Lung (tissue), 17 donors: ENCODE measurements at places on chromosomes 4 and X.
A peak's percentile ranks its signal among the peaks of the same experiment; 100 is the strongest.

DNA sequence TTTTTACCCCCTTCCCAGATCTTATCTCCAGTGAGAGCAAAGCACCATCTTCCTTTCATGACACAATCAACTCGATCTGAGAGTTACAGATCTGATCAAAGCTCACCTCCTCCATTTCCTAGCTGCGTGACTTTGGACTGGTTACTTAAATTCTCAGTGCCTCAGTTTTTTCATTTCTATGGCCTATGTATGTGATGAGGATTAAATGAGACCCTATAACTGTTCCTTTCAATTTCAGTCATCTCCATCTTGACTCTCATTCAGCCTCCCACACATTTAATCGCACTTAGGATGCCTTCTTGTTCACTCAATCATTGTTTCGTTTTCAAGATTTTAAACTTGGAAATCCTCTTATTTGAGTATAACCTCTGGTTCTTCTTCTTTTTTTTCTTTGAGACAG lies 20.1 kb upstream of the CXCR3 start:
- no peak for DNase-seq

DNA sequence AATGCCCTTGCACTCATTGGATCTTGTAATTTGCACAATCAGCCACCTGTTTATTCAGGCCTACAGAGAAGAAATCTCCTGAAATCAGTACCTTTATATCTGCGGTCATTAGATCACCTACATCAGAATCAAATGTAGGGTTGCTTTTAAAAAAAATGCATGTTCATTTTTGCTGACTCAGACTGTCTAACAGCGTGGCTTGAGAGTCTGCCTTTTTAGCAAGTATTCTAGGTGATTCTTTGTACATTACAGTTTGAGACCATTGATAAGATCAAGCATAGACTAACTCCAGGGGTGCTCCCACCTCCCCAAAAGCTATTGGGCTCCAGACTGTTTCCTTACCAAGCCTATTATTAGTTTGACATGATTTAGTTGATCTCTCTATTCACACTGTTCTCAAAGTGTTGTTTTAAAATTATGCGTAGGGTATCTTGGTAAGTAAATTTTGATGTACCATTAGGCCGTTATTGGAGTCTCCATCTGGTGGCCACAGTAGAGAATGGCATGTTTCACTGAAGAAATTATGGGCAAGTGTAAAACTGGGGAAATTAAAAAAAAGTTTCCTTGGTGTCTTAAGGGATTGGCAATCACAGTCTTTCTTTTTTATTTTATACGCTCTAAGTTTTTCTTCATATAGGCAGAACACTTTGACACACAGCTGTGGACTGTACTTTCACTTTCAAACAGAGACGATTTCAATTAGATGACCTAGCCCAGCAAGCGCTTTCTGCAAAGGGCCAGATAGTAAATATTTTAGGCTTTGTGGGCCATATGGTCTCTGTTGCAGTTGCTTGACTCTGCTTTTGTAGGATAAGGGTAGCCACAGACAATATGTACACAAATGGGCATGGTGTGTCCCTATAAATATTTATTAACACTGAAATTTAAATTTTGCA lies 33.7 kb upstream of the MSL3 start:
- DNase-seq, result peak; percentile 52

DNA sequence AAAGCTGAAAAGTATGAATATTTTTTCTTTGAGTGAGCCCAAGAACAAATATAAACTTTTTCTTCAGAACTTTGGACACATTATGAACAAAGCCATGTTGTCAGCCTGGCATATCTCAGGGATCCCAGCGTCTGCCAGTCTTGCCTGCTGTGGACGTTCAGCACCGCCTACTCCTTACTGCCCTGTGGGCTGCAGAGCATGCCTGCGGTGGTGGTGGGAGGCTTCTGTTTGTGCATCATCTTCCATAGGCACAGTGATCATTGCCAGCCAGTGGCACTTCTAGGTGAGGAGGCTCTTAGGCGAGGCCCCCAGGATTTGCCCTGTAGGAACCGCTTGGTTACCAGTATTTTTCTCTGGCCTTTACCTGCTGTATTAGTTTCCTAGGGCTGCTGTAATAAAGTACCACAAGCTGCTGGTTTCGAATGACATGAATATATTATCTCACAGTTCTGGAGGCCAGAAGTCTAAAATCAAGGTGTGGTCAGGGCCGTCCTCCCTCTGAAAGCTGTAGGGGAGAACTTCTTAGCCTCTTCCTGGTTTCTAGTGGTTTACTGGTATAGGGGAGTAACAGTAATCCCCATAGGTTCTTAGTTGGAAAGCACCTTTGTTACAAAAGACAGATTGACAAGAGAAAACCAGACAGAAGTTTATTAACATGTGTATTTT lies 15.4 kb downstream of the ANXA3 start:
- no peak for DNase-seq

GRCh38 chr4:35102066-35102465 lies 1142.2 kb downstream of the ARAP2 start:
- DNase-seq, result no peak

DNA sequence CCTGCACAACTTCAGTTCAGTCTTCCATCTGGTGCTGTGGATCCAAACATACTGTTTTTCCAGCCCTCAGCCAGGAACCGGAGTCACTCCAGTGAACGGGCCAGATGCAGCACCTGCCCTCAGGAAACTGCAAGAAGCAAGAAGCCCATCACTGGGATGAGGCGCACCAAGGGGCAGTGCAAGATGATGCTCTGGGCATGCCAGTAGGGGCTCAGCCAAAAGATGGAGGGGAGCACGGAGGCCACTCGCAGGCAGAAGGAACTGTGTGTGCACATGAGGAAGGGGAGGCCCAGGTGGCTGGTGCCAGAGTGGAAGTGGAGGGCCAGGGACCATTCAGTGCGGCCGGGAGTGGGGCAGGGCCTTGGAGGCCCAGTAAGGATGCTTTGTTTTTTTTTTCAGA lies 161.7 kb upstream of the MAMLD1 start:
- no peak for DNase-seq

- no peak for DNase-seq
Measured at GRCh38 chrX:19373351-19373891, 29.7 kb downstream of the PDHA1 start.

DNA sequence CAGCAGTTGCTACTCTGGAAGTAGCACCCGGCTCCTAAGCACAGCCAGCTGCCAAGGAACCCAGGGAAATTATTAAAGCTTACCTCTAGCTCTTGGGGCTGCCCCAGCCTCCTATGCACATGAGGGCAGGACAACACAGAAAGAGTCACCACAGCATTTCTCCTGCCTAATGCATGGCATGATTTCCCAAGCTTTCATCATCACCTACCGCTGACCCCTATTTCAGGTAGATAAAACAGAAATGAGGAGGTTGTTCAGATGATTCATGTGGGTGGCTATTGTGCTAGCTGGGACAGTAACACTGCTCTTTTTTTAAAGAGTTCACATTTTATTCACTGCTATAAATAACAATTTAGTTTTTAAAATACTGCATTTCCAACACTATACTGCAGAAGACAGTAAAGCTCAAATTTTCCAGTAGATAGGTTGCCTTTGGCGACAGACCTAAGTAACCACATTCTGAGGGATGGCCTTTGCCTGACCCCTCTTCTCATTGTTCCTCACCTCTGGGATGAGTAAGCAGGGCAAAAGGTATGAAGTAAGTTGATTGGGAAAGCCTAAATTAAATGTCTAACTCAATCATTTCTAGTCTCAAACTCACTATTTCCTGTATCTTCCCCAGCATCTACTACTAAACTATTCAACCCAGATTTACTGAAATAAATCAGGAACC lies 16.7 kb downstream of the CASK start:
- no peak for DNase-seq

DNA sequence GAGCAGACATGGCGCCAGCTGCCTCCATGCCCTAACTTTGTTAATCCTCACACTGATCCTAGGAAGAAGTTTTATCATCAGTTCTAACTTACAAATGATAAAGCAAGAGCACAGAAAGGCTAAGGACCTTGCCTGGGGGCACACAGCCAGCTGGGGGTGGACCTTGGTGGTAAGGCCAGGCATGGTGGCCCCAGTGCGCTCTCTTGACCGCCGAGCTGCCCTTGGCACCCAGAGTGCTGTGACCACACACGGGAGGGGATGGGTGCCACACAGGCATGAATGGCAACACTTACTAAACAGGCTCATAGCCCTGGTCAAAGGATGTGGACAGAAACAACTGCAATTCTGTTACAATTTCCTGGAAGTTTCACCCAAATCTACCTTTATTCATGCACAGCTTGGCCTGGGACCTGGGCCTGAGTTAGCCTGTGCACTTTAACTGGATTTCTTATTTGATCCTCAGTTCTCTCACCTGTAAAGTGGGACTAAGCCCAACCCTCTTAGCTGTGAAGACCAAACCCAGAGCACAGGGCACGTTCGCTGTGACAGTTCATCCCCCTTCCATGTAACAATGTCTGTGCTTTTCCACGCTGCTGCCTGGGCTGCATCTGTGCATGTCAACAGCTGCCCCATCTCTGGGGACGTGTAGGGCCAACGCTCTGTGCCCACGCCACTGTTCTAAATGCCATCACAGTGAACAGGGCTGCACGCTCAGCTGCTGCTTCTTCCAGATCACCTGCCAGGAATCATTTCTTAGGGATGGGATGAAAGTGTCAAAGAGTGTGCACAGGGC lies 44.8 kb downstream of the ACOX3 start:
- no peak for DNase-seq

- DNase-seq, result peak; percentile 98
Measured at GRCh38 chr4:10116569-10117358, at the start of gene WDR1. Gene WDR1, minus strand, starts transcription at chr4:10116799. Its CDS starts 133 bp downstream, at chr4:10116666.

DNA sequence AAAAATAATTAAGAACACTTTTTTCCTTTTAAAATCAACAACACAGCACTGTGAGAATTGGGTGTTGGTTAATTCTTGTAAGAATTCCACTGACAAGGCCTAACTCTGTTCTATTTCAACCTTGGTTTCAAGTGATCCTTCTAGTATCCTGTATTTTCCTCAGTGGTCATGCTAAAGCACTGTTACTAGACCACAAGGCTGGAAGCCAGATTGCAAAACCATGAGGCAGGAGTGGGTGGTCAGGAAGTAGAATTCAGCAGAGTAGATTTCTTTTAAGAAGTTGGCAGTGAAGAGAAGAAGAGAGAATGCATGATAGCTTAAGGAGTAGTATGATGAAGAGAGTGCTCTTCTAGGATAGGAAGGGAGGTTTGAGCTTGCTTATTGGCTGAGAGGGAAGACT lies 71.6 kb upstream of the LEF1 start:
- no peak for DNase-seq

DNA sequence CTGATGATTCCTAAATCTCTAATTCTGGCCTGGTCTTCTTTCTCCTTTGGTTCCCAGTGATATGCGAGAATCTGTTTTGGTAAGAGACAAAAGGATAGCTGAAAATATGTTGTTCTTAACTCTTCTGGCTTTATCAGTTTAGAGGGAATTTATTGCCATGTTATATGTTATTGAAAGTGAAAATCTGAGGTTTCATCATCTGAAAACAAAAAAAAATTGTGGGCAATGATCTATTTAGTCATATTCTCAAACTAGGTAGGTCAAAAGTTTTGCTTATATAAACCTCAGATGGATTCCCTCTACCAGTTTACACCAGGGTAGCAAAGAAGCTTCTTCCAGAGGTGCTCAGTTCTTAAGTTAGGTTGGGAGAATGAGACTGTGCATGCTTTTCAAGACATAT lies 103.6 kb downstream of the ITM2A start:
- no peak for DNase-seq

DNA sequence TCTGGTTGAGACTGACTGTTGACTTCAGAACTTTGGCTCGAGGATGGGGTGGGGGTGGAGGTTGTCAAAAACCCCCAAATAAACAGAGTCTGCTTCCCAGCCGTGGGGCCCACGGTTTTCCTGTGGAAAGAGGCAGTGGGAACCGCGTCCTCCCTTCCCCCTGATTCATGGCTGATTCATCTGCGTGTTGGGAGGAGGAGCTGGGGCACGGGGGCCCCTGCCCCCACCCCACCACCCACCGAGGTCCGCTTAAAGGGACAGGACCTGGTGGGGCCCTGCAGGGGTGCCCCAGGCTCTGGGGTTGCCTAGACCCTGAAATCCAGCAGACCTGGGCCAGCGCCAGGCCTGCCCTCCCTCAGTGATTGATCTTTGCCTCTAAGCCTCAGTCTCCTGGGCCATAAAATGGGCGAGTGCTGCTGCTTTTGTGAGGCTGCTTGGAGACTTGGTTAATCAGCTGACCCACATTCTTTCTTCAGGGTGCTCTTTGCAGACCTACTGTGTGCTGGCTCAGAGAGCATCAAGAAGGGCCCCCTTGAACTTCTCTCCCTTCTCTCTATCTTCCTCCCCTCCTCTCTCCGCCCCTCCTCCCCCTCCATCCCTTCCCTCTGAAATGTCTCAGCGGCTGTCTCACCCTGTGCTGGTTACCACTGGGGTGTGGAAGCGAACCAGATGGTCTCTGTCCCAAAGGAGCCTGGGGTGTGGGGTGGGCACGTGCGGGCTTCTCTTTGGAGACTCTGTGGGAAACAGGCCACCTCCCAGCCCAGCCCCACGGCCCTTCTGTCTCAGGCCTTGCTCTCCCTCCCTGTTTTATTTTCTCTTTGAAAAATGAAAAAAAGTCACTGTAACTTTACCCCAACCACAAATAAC lies 9.1 kb downstream of the HTRA3 start:
- DNase-seq, result peak; percentile 62

DNA sequence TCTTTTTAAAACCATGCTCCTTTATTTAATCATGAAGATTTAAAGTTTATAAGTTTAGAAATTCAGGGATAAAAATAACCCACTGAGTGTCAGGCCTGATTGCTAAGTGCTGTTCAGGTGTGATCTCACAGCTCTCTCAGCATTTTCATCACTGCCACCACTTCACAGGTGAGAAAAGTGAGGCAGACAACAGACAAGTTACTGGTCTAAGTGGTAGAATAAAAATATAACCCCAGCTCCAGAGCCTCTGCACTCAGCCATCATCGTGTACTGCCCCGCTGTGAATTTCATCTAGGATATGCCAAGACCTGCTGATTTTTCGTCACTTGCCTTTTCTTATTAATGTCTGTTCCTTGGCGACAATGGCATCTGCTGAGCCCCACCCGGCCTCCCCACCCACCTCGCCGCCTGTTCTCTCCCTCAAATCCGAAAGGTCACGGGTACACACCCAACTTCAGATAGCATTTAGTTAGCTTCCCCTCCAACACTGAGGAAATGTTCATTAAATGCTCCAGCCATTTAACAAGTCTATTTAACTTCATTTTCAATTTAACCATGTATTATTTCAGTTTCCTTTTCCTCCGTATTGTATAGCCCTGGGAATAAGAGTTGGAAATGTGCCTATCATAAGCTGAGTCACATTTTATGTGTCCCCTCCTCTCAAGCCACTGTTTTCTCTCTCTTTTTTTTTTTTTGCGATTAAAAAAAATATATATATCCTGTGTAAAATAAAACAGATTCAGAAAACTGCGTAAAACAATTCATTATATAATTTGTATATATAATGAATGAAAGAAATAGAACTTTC lies 236.5 kb downstream of the CBR4 start:
- DNase-seq, result no peak

- DNase-seq, result no peak
Measured at GRCh38 chr4:946103-946450, 13.8 kb downstream of the TMEM175 start.

GRCh38 chr4:82899374-82900065 lies 1.0 kb upstream of the THAP9 start:
- no peak for DNase-seq

GRCh38 chrX:110318664-110318968 lies 731 bp upstream of the AMMECR1 start:
- no peak for DNase-seq

GRCh38 chr4:7976634-7977033 lies 37.0 kb upstream of the AFAP1 start:
- DNase-seq, result no peak
